ENCODE measurements at places on chromosomes 3 and 15. TPM values are rescaled to one million over a fixed set of nuclear protein-coding genes. Genes with fewer than 3 reads are reported as not detected.

DNA sequence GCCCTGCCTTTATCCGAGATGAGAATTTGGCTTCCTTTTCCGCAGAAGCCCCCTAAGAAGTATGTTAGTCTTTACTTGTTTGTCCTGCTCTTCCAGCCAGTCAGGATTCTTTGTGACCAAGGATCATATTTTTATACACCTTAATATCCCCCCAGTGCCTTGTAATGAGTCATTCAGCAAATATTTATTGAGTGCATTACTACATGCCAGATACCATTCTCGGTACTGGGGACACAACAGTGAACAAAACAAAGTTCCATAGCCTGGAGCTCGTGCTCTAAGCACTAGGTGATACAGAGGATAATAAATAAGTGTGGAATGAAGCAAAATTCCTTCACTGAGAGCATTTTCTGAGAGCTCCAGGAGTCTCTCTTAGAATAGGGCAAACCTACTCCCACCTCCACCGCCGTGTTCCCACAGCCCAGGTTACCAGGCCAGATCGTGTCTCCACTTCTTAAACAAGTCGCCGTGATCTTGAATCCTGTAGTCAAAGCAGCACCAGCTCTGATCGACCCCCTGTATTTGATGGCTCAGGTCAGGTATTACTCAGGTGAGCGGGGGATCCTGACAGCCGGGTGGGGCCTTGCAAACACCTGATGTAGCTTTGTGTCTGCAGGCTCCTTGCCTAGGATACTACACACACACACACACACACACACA is 18.5 kb downstream of the TTC21A start:
- no peak overlapping the region for H3K27ac ChIP-seq
- DNase-seq, result no peak
- peaks cover 18% of the 10 kb centered on the region for H3K4me1 ChIP-seq
- no peaks in the 10 kb centered on the region for H3K36me3 ChIP-seq
- no peaks in the 10 kb centered on the region for H3K27me3 ChIP-seq

- H3K27me3 ChIP-seq, result peaks cover 2% of the 10 kb centered on the region
- no peak overlapping the region for H3K27ac ChIP-seq
- no peaks in the 10 kb centered on the region for H3K36me3 ChIP-seq
Measured at GRCh38 chr15:81068516-81068915, 65.6 kb upstream of the CFAP161 start.

GRCh38 chr15:71777216-71777943 is 33.0 kb upstream of the NR2E3 start:
- DNase-seq, result no peak
- no peaks in the 10 kb centered on the region for H3K4me1 ChIP-seq
- H3K4me3 ChIP-seq, result no peak overlapping the region
- H3K36me3 ChIP-seq, result no peaks in the 10 kb centered on the region
- H3K27me3 ChIP-seq, result peaks cover 6% of the 10 kb centered on the region
- no peak overlapping the region for H3K27ac ChIP-seq

Gene LARP6
- total RNA-seq, result not detected

GRCh38 chr3:4739289-4740236 is 239.7 kb upstream of the BHLHE40 start:
- peaks cover 39% of the 10 kb centered on the region for H3K36me3 ChIP-seq
- peaks cover 61% of the 10 kb centered on the region for H3K4me1 ChIP-seq
- no peaks in the 10 kb centered on the region for H3K27me3 ChIP-seq

DNA sequence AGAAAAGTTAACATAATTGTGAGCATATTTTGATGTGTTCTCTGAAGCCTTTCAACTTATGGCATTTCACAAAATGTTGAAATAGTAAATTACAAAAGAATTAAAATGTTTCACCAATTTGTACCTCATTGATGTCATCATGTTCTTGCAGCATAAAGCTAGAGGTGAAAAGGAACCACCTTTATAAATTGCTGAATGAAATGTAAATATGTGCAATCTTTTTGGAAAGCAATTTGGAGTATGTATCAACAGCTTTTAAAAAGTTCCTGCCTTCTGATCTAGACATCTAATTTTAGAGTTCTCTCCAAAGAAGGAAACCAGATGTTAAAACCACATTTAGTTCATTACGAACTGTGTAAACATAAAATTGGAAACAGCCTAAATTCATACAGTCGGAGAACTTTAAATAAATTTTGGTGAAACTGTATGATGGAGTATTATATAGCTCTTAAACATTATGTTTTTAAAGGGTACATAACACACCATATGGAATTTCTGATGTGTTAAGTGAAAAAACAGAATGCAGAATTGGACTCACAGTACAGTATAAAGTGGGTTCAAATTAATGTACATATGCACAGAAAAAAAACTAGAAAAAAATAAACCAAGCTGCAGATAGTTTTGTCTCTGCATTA is 311.2 kb upstream of the NAALADL2 start:
- H3K4me3 ChIP-seq, result no peak overlapping the region
- H3K27ac ChIP-seq, result no peak overlapping the region
- H3K36me3 ChIP-seq, result no peaks in the 10 kb centered on the region
- no peaks in the 10 kb centered on the region for H3K4me1 ChIP-seq
- DNase-seq, result no peak

DNA sequence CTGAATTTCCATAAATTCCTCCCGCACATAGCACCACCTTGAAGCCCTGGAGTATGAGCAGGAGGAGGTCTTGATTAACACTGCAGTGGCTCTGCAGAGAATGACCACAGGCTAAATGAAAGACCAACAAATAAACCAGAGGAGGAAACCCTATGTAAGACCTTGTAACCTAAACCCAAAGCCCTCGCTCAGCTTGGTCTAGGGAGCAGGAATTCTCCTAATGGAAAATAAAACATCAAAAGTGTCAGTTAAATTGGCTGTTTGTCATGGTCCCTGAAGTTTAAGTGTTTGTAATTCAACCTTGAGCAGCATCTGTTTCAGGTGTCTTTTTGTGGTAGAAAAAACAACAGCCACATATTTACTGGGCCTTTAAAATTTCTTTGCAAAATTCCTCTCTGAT is 9.2 kb upstream of the UBE2Q2 start:
- H3K27me3 ChIP-seq, result peaks cover under 1% of the 10 kb centered on the region
- no peaks in the 10 kb centered on the region for H3K36me3 ChIP-seq
- no peak overlapping the region for H3K4me3 ChIP-seq
- no peak for DNase-seq
- no peaks in the 10 kb centered on the region for H3K4me1 ChIP-seq

DNA sequence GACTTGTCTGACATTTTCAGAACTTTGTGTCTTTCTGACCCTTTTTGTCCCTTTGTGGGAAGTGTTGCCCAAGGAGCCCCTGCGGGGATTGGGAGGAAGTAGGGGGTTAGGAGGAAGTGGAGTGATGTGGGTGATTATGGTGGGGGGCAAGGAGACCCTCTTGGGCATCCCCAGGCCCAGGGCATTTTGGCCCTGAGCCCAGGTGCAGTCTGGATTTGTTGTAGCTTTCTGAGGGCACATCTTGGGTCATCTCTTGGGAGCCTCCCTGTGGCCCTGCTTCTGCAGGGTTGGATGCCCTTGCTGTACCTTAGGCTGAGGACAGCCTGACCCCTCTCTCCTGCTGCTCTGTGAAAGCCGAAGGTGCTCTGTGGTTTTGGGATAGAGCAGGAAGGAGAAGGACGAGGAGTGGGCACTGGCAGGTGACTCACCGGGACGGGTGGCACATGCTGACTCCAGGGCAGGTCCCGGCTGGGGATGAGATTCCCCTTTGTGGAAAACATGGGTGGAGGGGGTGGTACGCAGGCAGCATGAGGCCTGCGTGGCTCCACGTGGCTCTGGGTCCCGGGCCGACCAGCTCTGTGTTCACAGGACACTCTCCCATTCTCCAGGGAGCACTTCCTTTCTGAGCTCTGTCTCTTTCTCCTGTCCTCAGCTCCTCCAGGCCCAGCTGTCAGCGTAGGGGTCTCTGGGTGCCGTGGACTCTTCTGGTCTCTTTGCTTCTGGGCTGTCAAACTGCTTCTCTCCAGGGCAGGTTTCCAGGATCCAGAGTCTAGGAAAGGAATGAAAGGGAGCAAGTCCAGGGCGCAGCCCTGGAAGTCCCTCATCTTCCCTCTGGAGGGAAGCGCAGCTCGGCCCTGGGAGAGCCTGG is 11.8 kb downstream of the CD276 start:
- H3K27me3 ChIP-seq, result peaks cover 60% of the 10 kb centered on the region
- H3K4me3 ChIP-seq, result no peak overlapping the region
- H3K36me3 ChIP-seq, result no peaks in the 10 kb centered on the region

Gene SLC6A11
- total RNA-seq, result not detected

- no peak for DNase-seq
- peaks cover 11% of the 10 kb centered on the region for H3K36me3 ChIP-seq
- H3K4me1 ChIP-seq, result peaks cover 17% of the 10 kb centered on the region
- H3K27me3 ChIP-seq, result no peaks in the 10 kb centered on the region
Measured at GRCh38 chr15:89848970-89849292, 34.3 kb upstream of the ANPEP start.

DNA sequence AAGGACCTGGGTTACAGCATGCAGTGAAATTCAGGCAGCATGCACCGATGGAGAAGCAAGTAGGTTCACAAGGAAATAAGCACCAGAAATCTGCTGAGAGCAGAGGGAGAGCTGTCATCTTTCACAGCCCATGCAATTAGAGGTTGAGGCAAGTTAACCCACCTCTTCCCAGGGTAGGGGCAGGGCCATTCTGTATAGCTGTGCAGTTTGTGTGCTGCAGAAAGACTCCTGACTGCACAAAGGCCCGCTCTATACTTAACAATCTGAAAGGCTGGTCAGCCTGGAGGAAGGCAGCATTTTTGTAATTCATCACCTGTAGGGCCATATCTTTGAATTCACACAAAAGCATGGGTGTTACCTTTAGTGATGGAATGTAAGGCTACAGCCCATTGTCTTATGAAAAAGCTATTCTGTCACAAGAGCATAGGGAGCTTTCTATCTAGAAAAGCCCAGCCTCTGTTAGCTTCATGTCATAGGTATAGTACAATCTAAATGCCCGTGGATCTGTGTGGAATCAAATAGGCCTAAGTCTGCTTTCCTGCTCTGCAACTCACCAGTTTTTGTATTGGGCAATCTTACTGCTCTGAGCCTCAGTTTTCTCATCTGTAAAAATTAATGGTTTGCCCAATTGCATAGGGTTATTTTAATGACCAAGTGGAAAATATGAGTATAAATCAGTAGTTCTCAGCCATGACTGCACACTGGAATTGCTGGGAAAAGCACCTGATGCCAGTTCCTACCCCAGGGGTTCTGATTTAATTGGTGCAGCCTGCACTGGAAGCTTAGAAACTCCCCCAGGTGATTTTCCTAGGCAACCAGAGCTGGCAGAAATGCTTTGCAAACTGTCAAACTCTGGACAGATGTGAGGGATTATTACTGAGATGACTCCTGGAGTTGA is 65.2 kb downstream of the ATP13A5 start:
- no peak overlapping the region for H3K4me3 ChIP-seq
- no peaks in the 10 kb centered on the region for H3K4me1 ChIP-seq
- DNase-seq, result no peak
- H3K36me3 ChIP-seq, result no peaks in the 10 kb centered on the region
- H3K27me3 ChIP-seq, result peaks cover 4% of the 10 kb centered on the region

DNA sequence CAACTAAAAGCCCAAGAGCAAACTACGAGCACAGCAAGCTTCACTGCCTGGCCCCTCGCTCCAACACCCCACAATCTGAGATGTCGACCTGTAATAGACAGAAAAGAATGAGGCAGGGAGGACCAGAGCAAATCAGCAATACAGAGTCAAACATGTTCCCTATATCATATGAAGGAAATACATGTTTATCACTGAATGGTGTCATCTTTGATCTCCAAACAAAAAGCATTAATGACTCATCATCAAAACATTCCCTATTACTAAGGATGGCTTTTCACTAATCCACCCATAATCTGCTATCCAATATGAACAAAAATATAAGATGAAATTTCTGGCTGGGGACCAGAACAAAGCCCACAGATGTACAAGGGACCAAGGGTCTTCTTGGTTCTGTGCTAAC is 34.7 kb downstream of the MYO5A start:
- H3K4me1 ChIP-seq, result peaks cover 24% of the 10 kb centered on the region
- no peak overlapping the region for H3K4me3 ChIP-seq
- H3K27ac ChIP-seq, result no peak overlapping the region
- no peaks in the 10 kb centered on the region for H3K27me3 ChIP-seq
- DNase-seq, result no peak

DNA sequence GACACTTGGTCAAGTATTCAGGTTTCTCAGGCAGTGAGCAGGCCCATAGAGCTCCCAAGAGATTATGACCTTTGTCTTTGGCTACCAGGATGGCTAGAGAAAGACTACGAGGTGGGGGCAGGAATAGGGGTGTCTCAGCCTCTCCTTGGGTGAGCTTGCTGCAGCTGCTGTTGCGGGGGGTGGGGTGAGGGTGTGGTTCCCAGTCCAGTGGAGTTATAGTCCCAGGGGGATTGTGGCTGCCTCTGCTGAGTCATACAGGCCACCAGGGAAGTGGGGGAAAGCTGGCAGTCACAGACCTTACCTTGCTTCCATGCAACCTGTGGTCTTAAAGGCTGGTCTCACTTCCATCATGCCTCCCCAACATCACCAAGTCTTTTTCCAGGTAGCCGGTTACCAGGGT is 31.7 kb downstream of the ATP2C1 start:
- no peak overlapping the region for H3K27ac ChIP-seq
- H3K36me3 ChIP-seq, result peaks cover 15% of the 10 kb centered on the region
- no peak overlapping the region for H3K4me3 ChIP-seq
- no peaks in the 10 kb centered on the region for H3K27me3 ChIP-seq

GRCh38 chr3:4800595-4800994 is 178.6 kb upstream of the BHLHE40 start:
- no peaks in the 10 kb centered on the region for H3K27me3 ChIP-seq
- peaks cover 31% of the 10 kb centered on the region for H3K36me3 ChIP-seq
- no peak overlapping the region for H3K27ac ChIP-seq
- no peak for DNase-seq

Gene EXD1
- not detected for total RNA-seq

DNA sequence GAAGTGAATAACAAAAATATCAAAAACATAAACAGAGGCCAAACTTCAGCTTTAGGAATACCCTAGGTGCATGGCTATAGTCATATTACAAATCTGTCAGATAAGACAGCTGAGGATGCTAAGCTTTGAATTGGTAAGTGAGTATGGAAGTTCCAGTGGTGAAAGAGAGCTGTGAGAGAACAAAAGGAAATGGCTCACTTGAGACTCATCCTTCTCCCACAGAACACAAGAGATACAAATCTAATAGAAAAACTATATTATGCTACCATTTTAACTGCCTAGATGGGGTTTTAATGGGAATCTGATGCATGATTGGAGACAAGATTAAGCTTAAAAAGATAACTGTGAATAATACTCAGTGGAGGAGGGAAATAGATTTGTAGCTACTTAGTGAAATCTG is 21.5 kb upstream of the PEX5L start:
- no peak for DNase-seq
- H3K4me3 ChIP-seq, result no peak overlapping the region
- H3K4me1 ChIP-seq, result no peaks in the 10 kb centered on the region
- H3K27me3 ChIP-seq, result peaks cover 1% of the 10 kb centered on the region
- no peak overlapping the region for H3K27ac ChIP-seq

Gene UBAP1L
- 1.6 TPM for total RNA-seq
